ENCODE measurements at places on chromosomes 3 and 15. TPM values are rescaled to one million over a fixed set of nuclear protein-coding genes. Genes with fewer than 3 reads are reported as not detected.

GRCh38 chr3:53178246-53178645, 17.2 kb downstream of the PRKCD start:
- no peak for DNase-seq
- H3K27me3 ChIP-seq: no peaks in the 10 kb centered on the region

DNA sequence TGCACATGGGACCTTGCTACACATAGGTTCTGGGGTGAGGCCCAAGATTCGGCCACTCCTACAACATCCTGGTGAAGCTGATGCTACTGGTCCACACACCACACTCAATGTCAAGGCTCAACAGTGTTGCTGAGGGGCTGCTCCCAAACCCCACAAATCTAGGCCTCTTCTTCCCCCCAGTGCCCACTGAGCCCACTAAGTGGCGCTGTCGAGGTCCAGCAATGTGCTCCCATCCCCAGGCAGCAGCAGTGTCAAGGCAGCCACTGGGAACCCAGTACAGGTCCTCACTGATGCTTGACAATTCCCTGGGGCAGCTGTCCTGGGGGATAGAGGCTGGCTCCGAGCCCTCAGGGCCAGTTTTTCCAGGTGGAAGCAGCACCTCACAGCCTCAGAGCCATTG, 21.5 kb downstream of the SCN5A start:
- no peak overlapping the region for H3K27ac ChIP-seq
- DNase-seq: no peak
- H3K4me1 ChIP-seq: no peaks in the 10 kb centered on the region
- H3K4me3 ChIP-seq: no peak overlapping the region
- no peaks in the 10 kb centered on the region for H3K36me3 ChIP-seq
- H3K27me3 ChIP-seq: no peaks in the 10 kb centered on the region

The C3orf52 gene
- 1.6 TPM for total RNA-seq

GRCh38 chr3:62659660-62660059, 215.6 kb downstream of the CADPS start:
- no peak overlapping the region for H3K4me3 ChIP-seq
- no peaks in the 10 kb centered on the region for H3K27me3 ChIP-seq
- DNase-seq: no peak
- no peak overlapping the region for H3K27ac ChIP-seq

GRCh38 chr15:99268431-99268830, 17.1 kb downstream of the LRRC28 start:
- H3K27me3 ChIP-seq: no peaks in the 10 kb centered on the region
- no peaks in the 10 kb centered on the region for H3K36me3 ChIP-seq
- no peak for DNase-seq
- H3K4me1 ChIP-seq: no peaks in the 10 kb centered on the region
- no peak overlapping the region for H3K27ac ChIP-seq

DNA sequence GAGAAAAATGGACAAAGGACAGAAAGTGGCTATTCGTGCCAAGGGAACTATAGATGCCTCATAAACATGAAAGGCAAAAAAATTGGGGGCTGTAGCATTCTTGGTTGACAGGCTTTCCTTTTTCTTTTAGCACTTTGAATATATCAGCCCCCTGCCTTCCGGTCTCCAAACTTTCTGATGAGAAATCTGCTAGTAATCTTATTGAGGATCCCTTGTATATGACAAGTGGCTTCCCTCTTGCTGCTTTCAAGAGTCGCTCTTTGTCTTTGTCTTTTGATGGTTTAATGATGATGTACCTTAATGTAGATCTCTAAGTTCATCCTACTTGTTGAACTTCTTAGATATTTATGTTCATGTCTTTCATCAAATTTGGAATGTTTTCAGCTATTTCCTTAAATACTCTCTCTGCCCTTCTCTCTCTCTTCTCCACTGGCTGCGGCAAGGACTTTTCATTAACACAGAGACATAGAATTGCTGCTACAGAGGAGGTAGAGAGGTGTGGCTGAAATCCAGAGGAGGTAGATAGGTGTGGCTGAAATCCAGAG, 59.4 kb upstream of the EPHB3 start:
- H3K36me3 ChIP-seq: no peaks in the 10 kb centered on the region
- no peak overlapping the region for H3K27ac ChIP-seq
- H3K4me1 ChIP-seq: no peaks in the 10 kb centered on the region
- peaks cover 6% of the 10 kb centered on the region for H3K27me3 ChIP-seq

- no peak for DNase-seq
- no peaks in the 10 kb centered on the region for H3K27me3 ChIP-seq
- H3K4me3 ChIP-seq: no peak overlapping the region
- no peaks in the 10 kb centered on the region for H3K36me3 ChIP-seq
- H3K27ac ChIP-seq: no peak overlapping the region
Measured at GRCh38 chr3:178500631-178501030, 35.6 kb upstream of the KCNMB2 start.

The IL17RC gene
- 0.88 TPM for total RNA-seq

The HEG1 gene
- 32.6 TPM for total RNA-seq

DNA sequence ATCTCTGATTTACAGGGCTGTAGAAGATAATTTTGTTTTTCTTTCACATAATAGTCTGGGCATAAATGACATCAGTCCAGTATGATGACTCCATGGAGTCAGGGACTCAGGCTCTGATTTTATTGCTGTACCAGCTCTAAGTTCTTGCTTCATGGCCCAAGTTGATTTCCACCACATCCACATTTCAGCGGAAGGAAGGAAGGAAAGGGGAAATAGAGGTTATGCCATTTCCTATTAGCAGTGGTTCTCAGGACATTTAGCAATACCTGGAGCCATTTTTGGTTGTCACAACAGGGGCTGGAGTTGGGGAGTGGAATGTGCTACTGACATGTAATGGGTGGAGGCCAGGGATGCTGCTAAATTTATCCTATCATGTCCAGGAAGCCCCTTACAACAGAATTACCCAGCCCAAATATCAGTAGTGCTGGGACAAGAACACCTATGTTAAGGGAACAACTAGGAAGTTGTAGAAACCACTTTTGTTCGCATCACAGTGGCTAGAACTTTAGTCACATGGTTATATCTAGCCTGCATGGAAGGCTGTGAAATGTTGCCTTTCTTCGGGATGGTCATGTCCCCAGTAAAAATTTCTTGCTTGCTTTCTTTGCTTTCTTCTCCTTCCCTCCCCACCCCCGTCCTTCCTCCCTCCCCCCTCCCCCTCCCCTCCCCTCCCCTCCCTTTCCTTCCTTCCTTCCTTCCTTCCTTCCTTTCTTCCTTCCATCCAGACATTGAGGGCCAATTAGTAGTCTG, 42.1 kb downstream of the OXSR1 start:
- H3K4me1 ChIP-seq: peaks cover 22% of the 10 kb centered on the region
- DNase-seq: no peak
- H3K4me3 ChIP-seq: no peak overlapping the region
- H3K36me3 ChIP-seq: peaks cover 12% of the 10 kb centered on the region

- H3K27me3 ChIP-seq: no peaks in the 10 kb centered on the region
- H3K36me3 ChIP-seq: no peaks in the 10 kb centered on the region
- DNase-seq: no peak
- peaks cover 41% of the 10 kb centered on the region for H3K4me1 ChIP-seq
- H3K27ac ChIP-seq: no peak overlapping the region
- H3K4me3 ChIP-seq: no peak overlapping the region
Measured at GRCh38 chr3:177599837-177600236, 402.6 kb upstream of the TBL1XR1 start.

The CLDND1 gene
- total RNA-seq: 168 TPM

DNA sequence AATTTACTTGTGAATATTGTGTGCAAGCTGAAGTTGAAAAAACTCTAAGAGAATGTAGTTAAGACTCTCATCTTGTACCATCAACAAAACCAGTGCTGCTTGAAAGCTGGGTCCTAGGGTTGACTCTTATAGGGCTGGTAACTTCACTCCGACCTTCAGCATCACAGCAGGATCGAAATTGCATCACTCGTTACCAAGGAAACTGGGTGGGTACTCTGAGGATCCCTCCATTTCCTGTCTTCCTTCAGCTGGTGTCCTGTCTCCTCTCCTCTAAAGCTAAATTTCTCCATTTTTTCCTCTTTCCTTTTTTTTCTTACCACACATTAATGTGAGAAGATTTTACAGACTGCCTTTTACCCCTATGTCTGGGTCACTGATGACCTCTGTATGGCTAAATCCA, 3.0 kb upstream of the APH1B start:
- no peaks in the 10 kb centered on the region for H3K36me3 ChIP-seq
- DNase-seq: no peak
- no peak overlapping the region for H3K27ac ChIP-seq
- H3K4me3 ChIP-seq: no peak overlapping the region
- no peaks in the 10 kb centered on the region for H3K27me3 ChIP-seq

The ITIH3 gene
- not detected for total RNA-seq

GRCh38 chr3:128353361-128353965, 113.2 kb downstream of the DNAJB8 start:
- H3K4me1 ChIP-seq: no peaks in the 10 kb centered on the region
- no peaks in the 10 kb centered on the region for H3K27me3 ChIP-seq
- peaks cover 14% of the 10 kb centered on the region for H3K36me3 ChIP-seq
- H3K4me3 ChIP-seq: no peak overlapping the region

DNA sequence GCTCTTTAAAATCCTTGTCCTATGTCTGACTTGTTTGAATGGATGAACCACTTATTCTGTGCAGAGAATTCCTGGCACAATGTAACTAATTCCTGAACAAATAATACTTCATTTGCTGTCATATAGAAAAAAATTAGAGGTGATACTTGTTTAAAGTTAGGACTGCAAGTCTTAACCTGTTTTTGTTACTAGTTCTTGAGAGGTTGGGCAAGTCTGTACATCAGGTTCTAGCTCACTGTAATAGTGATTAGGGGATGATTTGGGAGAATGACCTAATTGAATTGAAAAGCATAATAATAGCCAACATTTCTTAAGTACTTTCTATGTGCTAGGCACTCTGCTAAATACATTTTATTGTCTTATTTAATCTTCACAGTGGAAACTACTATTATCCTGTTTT, 49.3 kb downstream of the GMPS start:
- no peaks in the 10 kb centered on the region for H3K27me3 ChIP-seq
- H3K4me1 ChIP-seq: no peaks in the 10 kb centered on the region
- no peak for DNase-seq
- H3K36me3 ChIP-seq: peaks cover 60% of the 10 kb centered on the region
- H3K27ac ChIP-seq: no peak overlapping the region

- DNase-seq: no peak
- no peaks in the 10 kb centered on the region for H3K36me3 ChIP-seq
- no peaks in the 10 kb centered on the region for H3K4me1 ChIP-seq
- no peaks in the 10 kb centered on the region for H3K27me3 ChIP-seq
- H3K27ac ChIP-seq: no peak overlapping the region
Measured at GRCh38 chr15:55630858-55631257, 42.7 kb upstream of the PYGO1 start.

The MME gene
- total RNA-seq: 1.8 TPM

GRCh38 chr3:126897943-126898342, 85.0 kb upstream of the PLXNA1 start:
- H3K27me3 ChIP-seq: no peaks in the 10 kb centered on the region
- H3K4me1 ChIP-seq: no peaks in the 10 kb centered on the region
- H3K4me3 ChIP-seq: no peak overlapping the region
- no peak for DNase-seq

GRCh38 chr15:83118291-83118827, 10.9 kb downstream of the TM6SF1 start:
- H3K27me3 ChIP-seq: no peaks in the 10 kb centered on the region
- no peaks in the 10 kb centered on the region for H3K36me3 ChIP-seq
- H3K4me1 ChIP-seq: no peaks in the 10 kb centered on the region
- H3K4me3 ChIP-seq: no peak overlapping the region
- H3K27ac ChIP-seq: no peak overlapping the region

GRCh38 chr3:98021830-98022560, 13.1 kb downstream of the GABRR3 start:
- H3K36me3 ChIP-seq: no peaks in the 10 kb centered on the region
- H3K4me3 ChIP-seq: no peak overlapping the region
- no peak for DNase-seq

DNA sequence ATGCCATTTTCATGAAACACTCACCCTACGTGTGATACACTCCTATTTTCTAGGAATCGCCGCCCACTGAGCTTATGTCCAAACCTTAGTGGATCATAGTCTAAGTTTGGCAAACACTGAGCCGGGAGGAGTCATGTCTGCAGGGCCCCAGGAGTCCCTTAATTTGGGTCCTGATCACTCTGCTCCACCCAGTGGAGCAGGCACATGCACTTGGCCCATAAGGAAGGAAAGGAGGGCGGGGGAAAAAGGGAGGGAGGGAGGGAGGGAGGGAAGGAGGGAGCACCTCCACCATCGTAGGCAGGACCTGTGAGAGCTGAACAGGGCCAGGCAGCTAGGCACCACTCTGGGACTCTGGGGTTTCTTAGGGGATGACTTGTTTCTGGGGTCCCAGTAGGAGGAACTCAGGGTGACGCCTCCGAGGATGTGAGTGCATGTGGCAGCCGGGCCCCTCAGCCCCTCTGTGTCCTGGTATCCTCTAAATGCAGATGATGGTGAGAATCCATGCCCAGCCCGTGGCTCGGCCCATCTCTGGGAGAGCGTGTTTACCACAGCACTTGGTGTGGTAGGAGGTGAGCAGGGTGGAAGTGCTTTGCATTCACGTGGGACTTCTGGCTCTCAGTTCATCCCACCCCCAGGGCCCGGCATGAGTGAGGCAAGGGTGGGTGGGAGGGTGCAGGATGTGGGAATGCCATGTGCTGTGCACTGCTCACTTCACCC, 109.4 kb downstream of the KLF13 start:
- H3K4me1 ChIP-seq: peaks cover 81% of the 10 kb centered on the region
- H3K27ac ChIP-seq: peak overlapping the region; percentile 88
- no peak for DNase-seq
- H3K36me3 ChIP-seq: no peaks in the 10 kb centered on the region
- H3K4me3 ChIP-seq: peak overlapping the region; percentile 55
- H3K27me3 ChIP-seq: no peaks in the 10 kb centered on the region

DNA sequence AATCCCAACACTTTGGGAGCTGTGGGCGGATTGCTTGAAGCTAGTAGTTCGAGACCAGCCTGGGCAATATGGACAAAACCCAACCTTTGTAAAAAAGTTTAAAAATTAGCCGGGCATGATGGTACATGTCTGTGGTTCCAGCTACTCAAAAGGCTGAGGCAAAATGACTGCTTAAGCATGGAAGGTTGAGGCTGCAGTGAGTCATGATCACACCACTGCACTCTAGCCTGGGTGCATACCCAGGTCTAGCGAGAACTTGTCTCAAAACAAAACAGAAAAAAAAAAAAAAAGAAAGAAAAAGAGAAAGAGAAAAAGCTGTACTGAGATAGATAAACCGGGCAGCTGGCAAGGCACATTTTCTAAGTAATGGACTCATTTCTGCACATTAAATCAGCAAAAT, 10.6 kb downstream of the ARPP19 start:
- no peak overlapping the region for H3K27ac ChIP-seq
- DNase-seq: peak; percentile 13
- H3K36me3 ChIP-seq: peaks cover 43% of the 10 kb centered on the region
- no peaks in the 10 kb centered on the region for H3K27me3 ChIP-seq
- peaks cover 18% of the 10 kb centered on the region for H3K4me1 ChIP-seq

GRCh38 chr3:159854500-159855124, 134.0 kb upstream of the IL12A start:
- H3K4me3 ChIP-seq: no peak overlapping the region
- no peaks in the 10 kb centered on the region for H3K4me1 ChIP-seq
- H3K36me3 ChIP-seq: no peaks in the 10 kb centered on the region
- H3K27ac ChIP-seq: no peak overlapping the region
- DNase-seq: no peak

The WNT7A gene
- total RNA-seq: 22.4 TPM

The PRRT3 gene
- 6.3 TPM for total RNA-seq

DNA sequence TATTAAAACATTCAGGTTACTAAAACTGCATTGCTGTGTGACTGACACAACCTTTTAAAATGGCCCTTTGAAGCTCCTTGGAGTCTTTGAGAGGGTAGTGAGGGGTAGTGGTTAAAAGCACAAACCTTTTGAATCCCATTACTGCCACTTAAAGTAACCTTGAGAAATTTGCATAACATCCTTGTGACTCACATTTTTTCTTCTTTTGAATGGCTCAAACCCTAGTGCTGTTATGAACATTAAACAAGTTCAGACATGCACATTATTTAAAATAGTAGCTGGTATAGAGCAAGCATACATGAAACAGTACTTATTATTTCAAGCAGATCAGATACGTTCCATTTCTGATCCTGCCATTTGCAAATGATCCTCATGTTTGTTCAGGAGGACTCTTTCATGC, 3.7 kb upstream of the CLDN1 start:
- H3K27ac ChIP-seq: no peak overlapping the region
- no peaks in the 10 kb centered on the region for H3K36me3 ChIP-seq
- no peak for DNase-seq
